ENCODE measurements at places on chromosomes 11 and 22.

- no peak for DNase-seq
These were observed 762 bp upstream of the CCDC134 start for GRCh38 chr22:41799486-41800347.

- DNase-seq, result no peak
These were observed 126.8 kb downstream of the LARGE1 start for GRCh38 chr22:33793475-33793874.

GRCh38 chr11:8386134-8386864 lies 122.6 kb upstream of the LMO1 start:
- DNase-seq, result no peak

DNA sequence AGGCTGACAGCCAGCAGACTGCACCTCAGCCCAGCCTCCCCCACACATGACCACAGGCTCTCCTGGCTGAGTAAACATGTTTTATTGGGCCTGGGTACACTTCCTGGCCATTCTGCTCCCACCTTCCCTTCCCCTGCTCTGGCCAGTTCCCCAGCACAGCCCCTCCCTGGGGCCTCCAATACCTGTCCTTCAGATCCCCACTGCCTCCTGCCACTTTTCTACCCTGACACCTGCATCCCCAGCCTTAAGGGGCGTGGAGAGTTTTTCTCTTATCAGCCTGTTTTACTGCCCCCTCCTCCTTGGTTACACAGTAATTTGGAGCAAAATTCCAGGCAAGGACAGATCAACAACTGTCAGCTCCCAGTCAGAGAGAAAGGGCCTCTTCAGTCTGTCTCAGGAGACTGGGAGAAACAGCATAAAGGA lies at the start of gene ISX:
Gene ISX (plus strand): TSS at position 363 of the 423 bp plus-strand sequence. CDS start 930 bp downstream, outside the sequence.
- DNase-seq, result no peak

DNA sequence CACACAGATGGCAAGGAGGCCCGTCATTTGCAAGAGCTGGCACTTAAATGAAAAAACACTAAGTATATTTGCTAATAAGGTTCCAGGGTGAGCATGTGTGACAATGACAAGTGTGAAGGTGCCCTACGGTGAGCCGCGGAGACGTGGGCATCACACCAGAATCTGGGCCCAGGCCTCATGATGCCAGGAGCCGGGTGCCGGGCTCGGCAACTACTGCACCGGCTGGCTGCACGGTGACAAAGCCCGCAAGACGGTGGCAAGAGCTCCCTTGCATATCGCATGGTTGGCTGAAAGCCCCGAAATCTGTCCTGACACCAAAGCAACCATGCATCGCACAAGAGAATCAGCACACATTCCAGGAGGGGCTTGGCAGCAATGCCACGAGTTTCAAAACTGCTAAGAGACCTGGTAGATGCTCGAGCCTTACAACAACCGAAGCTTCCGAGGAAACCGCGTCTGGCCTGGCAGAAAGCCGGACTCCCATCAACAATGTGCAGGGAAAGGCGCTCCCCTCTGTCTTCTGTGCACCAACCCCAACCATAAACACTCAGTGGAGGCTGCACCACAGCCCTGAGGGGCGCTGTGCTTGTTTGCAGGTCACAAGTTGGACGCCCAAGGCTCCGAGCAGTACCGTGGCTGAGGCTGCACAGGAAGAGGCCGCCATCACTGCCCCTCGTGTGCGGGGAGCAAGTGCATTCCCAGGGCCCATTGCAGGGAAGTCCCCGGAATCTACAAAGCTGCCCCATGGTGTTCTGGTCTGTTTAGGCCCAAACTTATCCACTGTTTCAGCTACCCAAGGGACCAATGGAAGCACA lies 339.7 kb downstream of the CTTN start:
- DNase-seq, result no peak

- DNase-seq, result no peak
These were observed 21.3 kb downstream of the AMPD3 start for GRCh38 chr11:10476342-10476741.

- no peak for DNase-seq
These were observed 300.6 kb downstream of the TBC1D22A start for GRCh38 chr22:47063071-47063509.

DNA sequence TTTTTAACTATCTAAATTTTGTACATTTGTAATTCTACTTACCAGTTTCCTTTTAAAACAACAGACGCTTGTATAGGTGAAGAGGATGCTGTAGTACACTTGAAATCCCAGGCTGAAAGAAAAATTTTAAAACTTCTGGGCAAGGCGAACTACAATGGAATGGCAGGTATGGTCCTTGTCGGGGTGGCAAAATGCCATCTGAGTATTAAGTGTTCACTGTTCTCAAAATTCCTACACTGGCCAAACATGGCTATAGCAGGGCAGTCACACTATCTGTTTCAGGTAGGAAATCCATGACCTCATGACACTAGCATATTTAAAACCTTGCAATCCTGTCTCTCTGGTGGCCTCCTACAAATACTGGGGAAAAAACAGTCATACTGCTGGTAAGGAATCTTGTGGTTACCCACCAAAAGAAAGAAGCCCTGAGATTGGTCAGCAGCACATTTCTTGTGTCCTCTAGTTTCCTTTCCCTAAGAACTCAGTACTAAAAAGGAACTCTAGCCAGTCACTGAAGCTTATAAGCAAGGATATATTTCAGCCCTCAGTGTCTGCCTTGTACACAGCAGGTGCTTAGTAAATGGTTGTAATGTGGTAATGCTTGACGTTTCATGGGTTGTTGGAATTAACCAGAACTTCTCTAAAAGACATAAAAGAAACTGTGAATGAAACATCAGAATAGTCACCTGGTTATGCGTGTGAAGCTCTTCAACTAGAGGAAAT lies 5.2 kb upstream of the ZC3H12C start:
- no peak for DNase-seq

- DNase-seq, result no peak
These were observed 14.4 kb downstream of the DNAJB13 start for GRCh38 chr11:73965076-73965763.

GRCh38 chr11:109619498-109619897 lies 197.5 kb downstream of the C11orf87 start:
- no peak for DNase-seq

All from NCI-H2081 (cell line).